Thymus (tissue), 14 donors: ENCODE measurements at places on chromosomes 4 and X.

DNA sequence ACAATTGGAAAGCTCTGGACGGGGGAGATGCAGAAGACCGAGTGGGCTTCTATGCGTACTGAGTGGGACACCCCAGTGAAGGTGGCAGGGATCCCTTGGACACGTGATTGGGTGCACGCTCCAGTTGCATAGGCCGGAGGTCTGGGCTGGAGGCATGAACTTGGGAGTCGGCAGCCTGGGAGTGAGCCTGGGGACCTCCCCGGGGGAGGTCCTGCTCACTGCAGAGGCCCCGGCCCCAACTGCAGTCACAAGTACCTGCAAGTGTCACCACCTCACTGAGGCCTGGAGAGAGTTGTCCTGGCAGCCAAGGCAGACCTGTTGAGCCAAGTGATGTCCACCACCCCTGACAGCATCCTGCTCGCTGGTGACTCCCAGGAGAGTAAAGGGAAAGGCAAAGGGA is 49.3 kb upstream of the HMX1 start:
- DNase-seq = no peak

DNA sequence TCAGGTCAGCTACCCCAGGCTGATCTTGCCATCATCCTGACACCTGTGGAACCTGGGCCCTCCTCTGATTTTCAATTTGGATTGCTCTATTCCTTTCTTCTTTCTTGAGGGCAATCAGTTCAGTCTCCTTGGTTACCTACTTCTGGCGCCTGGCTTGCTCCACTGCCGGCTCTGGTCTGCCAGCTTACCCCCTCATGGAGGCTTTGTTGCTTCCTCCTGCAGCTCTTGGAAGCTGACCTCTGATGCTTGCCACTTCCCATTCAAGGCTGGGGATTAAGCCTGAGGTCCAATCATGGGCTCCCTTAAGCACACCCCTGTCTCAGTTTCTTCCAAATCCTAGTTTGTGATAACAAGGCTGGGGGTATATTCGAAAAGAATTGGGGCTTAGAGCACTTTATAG is 5.4 kb downstream of the TMEM154 start:
- no peak for DNase-seq

- no peak for DNase-seq
These were observed 138.5 kb downstream of the DCLK2 start for GRCh38 chr4:150216726-150217125.

DNA sequence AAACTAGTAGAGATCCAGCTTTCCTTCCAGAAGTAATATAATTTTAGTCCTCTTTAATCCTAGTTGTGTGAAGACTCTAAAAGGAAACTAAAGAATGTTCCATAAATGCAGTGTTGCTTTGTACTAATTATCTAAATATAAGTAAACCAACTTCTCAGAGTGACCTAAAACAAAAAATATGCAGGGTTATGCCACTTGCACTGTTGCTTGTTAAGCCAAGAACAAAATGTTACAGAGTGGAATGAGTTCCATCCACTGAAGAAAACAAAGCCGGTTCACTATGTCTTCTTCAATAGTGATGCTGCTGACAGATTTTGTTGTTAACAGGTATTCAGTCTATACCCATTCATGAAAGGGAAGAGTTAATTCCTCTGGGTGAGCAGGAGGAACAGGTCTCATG is 252.0 kb upstream of the DIAPH2 start:
- no peak for DNase-seq

DNA sequence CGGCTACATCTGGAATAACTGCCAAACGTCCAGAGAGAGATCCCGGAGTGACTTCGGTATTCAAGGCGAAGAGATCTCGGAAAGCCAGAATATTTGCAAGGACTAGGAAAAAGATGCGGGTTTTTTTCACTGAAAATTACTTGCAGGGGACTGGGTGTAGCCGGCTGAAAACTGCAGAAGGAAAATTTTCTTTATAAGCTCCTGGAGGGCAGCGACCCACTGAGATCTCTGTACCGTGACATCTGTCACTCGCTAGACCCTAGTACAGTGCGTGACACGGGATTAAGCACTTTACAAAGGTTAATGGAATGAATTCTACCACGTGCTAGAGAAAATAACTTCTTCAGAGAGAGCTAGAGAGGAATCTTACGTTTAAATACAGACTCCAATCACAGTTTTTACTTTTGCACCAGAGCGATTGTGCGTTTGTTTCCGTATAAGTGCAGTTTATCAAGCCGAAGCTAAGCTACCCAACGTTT is 1.1 kb upstream of the LCORL start:
- no peak for DNase-seq

GRCh38 chrX:259692-260355 is 21.4 kb upstream of the PLCXD1 start:
- no peak for DNase-seq

DNA sequence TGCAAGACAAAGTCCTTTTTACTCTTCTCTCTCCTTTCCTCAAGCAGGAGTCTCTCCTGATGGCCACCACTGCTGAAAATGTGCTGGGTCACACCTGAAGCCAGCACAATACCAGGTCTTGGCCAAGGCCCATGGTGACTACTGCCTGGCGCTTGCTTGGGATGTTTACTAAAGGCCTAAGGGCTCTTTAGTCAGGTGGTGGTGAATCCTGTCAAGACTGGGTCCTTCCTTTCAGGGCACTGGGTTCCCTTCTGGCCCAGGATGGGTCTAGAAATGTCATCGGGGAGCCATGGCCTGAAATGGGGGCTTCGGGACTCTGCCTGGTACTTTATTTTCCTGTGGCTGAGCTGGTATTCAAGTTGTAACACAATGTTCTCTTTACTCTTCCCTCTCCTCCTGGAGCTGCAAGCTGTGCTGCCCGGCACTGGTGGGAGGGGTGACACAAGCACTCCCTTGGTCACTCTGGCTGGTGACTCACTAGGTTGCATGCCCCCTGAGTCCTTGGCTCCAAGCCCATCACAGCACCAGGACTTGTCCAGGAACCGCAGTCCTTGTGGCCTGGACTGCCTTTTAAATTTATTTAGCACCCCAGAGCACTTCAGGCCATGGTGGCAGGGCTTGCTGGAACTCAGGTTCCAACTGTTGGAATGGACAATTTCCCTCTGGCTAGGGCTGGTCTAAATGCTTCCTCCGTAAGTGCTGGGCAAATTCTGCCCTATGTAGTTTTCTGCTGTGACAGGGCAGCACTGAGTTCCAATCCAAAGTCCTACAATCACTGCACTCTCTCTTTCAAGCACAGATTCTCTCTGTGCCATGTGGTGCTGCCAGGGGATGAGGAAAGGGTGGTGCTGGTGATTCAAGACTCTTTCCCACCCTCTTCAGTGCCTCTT is 11.3 kb downstream of the ARL13A start:
- no peak for DNase-seq

- no peak for DNase-seq
These were observed 2.4 kb downstream of the SPRY1 start for GRCh38 chr4:123398853-123399626.

GRCh38 chr4:83920375-83920774 is 384.5 kb downstream of the GPAT3 start:
- no peak for DNase-seq

GRCh38 chr4:8577972-8578371 is 2.2 kb upstream of the GPR78 start:
- no peak for DNase-seq
